Inflammatory macrophage (primary cell): ENCODE measurements at places on chromosomes 4 and X.

- DNase-seq, result no peak
Measured at GRCh38 chr4:23923141-23923540, 33.3 kb upstream of the PPARGC1A start.

GRCh38 chr4:134787315-134787714 lies 585.7 kb upstream of the PABPC4L start:
- DNase-seq, result no peak

- no peak for DNase-seq
Measured at GRCh38 chr4:108425988-108426387, 194.4 kb upstream of the RPL34 start.

DNA sequence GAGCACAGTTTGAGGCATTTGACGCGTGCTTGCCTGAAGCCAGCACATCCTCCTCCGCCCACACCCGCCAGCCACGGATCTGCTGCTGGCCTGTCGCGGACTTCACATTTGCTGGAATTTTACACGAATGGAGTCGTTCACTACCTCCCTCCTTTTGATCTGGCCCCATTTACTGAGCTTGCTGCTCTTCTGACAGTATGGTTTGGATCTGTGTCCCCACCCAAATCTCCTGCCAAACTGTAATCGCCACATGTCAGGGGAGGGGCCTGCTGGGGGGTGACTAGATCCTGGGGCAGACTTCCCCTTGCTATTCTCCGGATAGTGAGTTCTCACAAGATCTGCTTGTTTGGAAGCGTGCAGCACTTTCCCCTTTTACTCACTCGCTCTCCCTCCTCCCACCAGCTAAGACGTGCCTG lies 19.9 kb upstream of the CPLX1 start:
- DNase-seq, result no peak

- DNase-seq, result no peak
Measured at GRCh38 chr4:79497001-79497400, 89.0 kb upstream of the GK2 start.

DNA sequence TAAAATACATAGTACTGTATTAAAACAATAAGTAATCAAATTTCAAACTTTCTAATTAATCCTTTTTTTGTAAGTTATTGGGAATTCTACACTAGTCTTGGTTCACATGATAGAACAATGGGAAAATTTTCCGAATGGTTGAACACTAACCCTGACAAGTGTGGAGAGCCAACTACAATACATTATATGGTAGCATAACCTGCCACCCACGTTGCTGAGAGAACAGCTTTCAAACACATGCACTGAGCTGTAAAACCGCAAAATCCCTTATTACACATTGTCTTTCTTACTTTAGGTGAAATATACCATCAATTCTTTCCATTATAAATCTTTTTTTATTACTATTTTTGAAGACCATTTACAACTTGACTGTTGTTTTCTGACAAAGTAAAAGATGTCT lies 54.7 kb downstream of the ANAPC10 start:
- no peak for DNase-seq

DNA sequence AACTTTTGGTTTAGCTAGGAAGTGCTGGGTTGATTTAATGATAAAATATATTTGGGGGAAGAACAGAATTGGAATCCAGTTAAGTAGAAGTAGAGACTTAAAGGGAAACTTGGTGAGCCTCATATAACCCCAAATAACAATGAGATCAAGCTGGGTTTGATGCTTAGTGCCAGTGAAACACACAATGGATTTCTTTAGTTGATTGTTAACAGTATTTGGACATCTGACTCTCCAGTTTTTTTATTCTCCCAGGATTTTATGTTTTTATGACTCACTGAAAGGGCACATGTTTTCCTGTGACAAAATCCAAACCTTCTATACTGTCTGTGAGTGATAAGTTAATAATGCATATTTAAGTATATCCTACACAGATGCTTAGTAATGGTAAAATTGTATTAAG lies 2.7 kb upstream of the NEUROG2 start:
- no peak for DNase-seq
